IPS-NIHi11 (cell line): ENCODE measurements at places on chromosomes 16 and 17.

DNA sequence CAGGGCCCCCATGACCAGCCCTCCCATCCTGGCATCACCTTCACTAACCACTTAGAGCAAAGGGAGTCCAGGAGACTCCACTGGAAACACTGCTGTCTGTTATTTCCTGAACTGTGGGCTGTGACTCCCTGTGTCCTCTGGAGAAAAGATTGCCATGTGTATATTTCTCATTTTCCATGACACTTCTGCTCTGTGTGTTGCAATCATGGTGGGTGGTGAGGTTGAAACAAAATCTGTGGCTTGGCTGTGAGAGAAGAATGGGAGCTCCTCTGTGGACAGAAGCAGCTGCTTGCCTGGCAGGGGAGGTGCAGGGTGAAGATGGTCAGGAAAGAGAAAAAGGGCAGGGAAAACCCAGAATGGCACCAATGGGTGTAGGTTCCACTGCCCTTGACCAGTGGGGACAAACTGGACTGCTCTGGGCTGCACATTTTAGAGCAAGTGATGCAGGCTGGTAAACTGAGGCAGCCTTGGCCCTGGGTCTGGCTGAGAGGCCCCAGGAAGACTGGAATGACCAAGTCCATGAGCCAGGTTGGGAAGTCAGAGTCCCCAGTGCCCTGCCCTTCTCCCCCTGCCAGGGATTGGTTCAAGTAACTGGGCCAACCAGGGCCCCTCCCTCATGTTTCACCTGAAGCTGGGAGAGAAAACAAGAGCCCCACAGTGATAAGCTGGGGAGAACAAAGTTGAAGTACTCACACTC lies 314.3 kb downstream of the C16orf95 start:
- DNase-seq, result no peak

GRCh38 chr17:1931844-1932579 lies 93.1 kb downstream of the RTN4RL1 start:
- DNase-seq, result peak; percentile 84

DNA sequence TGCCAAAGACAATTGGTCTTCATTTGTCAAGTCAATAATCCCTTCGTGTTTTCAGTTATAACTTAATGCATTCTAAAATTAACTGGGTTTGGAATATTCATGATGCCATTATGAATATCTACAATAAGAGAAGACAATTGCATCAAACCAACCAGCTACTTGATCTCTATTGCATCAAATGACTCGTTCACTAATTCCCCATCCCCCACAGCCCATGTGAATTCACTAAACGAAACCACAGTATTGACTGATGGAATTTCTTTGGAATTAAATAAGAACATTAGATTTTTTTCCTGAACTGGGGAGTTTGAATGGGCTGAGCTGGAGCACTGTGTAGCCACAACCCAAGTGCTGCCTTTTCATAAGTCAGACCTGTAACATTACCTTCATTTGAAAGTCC lies 65.3 kb downstream of the HS3ST3B1 start:
- no peak for DNase-seq

DNA sequence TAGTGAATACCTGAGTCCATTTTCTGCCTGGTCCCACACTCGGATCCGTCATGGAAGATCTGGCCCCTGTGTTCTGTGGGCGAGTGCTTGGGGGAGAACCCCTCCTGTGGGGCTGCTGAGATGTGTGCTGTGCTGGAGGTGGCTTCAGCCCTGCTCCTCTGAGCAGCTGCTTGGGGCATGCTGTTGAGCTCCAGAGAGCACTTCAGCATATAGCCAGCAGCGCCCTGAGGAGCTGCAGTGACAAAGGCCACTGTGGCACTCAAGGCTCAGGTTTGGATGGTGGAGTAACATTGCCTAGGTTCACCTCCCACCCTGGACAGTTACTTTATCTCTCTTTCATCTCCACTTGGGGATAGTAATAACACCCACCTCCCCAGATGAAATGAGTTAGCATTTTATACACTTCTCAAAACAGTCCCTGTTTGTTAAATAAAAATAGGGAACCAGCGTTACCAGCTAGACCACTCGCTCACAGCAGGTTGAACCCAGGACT lies 75.3 kb downstream of the KSR1 start:
- DNase-seq, result no peak

GRCh38 chr17:41391535-41391934 lies 5.9 kb downstream of the KRT31 start:
- DNase-seq, result no peak

DNA sequence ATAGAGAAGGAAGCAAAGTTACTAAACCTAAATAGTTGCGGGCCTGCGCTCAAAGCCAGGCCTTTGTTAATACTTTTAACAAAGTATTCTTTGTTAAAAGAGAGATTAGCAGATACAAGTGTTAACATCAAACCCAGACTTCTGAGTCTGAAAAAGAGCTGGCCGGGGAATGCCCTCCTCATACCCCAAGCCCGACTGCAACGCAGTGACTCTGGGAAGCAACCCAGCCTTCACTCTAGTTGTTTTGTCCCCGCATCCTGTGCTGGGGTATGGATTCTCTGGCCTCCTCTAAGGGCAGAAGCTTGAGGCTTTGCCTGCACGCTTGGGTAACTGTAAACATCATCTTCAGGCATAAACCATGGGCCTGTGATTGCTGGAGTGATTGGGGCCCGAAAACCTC lies 48.3 kb downstream of the ADCY7 start:
- no peak for DNase-seq

DNA sequence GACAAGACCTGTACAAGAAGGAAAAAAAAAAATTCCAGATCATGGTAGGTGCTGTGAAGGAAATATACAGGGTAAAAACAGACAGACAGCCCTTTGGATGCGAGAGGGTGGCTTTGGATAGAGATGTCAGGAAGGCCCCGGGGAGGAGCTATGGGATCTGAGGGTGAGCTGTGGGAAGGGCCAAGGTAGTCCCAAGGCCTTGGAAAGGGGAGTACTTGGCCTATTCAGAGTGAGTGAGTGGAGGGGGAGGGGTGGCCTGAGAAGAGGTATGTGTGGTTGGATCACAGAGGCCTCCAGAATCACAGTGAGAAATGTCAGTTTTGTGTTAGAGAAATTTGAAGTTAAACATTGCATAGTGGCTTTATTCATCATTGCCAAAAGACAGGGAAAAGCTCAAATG lies 31.2 kb upstream of the AKTIP start:
- DNase-seq, result peak; percentile 36

DNA sequence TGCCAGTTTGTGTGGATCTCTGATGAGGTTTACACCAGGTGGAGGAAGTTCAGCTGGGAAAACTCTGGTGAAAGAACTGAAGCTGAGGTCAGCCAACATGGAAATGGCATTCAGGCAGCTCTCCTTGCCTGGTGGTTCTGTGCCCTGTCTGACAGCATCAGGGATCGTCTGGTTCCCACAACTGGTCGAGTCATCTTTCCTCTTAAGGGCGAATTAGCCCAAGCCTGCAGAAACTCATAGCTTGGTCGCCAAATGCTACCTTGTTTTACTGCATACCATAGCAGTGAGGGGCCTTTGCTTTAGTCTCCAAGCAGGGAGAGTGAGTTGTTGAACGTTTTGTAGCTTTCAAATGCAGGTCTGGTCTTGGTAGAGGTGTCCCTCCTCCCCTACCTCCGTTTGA lies 7.2 kb downstream of the PLCG2 start:
- DNase-seq, result no peak
